Activated T-cell treated with anti-CD3 and anti-CD28 coated beads, Interleukin-2, amount 50 U/mL, for 48 hours (primary cell): ENCODE measurements at places on chromosomes 7 and 10.
A peak's percentile ranks its signal among the peaks of the same experiment; 100 is the strongest.

GRCh38 chr10:85235258-85235657 is 906.9 kb downstream of the CCSER2 start:
- DNase-seq: no peak

DNA sequence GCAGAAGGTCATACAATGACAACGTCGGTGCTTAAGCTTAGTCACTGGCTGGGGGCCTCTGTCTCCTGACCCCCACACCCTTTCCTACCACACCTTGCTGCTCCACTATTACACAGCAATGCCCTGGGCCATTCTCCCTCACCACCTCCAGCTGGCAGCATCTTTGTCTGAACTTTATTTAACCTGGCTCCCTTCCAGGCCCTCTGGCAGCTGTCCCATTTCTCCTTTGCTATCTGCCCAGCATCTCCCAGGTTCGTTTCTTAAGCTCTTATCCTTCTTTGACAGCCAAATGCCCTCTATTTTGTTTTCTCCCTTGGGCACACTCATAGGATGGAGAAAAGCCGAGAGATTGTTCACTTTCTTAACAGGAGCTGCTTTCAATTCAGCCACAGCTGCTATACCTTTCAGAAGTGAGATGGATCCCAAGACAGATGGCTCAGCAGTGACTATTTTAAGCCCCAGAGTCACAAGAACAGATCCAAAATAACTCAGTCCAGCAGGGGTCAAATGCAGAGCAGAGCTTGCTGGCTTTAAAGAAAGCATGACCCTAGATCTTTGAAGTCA is 1277.1 kb upstream of the AUTS2 start:
- no peak for DNase-seq

- DNase-seq: peak; percentile 64
Measured at GRCh38 chr10:112375721-112376395, 1.9 kb downstream of the ACSL5 start.

GRCh38 chr7:155935005-155935557 is 122.8 kb upstream of the SHH start:
- no peak for DNase-seq
